NCI-H460 (cell line): ENCODE measurements at places on chromosomes 1 and 21.
A peak's percentile ranks its signal among the peaks of the same experiment; 100 is the strongest.

GRCh38 chr1:9990944-9991343 is 6.1 kb upstream of the RBP7 start:
- DNase-seq: no peak

DNA sequence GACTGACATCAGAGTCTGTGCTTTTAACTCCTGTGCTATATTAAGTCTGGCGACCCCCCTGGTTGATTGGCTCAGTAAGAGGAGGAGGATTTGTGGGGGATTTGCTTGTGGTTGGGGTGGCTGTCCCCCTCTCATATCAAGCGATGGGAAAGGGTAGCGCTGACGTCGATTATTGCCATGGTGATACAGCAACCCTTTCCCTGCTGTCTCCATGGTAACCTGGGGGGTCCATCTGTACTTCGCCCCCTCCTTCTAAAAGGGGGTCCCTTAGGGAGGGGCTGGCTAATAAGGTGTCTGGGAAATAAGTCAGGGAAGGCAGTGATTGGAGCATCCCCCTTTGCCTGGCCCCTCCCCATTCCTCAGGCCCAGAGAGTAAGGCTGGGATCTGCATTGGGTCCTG is 4.7 kb downstream of the FAM229A start:
- no peak for DNase-seq

DNA sequence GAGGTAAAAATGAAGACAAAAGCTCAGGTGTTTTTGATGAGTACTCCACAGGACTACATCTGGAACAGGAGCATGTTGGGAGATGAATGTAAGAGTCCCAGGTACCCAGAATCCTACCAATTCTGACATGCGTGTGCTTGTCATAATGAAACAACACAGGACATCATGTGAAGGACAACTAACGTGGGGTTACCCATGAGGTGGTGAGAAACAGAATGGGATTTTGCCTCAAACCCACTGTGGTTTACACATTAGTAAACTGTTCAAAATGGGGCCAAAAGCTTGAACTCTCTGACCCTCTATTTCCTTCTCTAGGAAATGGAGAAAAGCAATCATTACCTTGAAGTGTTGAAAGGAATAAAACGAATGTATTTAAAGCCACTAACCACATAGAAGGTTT is 266.2 kb downstream of the RGS7 start:
- no peak for DNase-seq

DNA sequence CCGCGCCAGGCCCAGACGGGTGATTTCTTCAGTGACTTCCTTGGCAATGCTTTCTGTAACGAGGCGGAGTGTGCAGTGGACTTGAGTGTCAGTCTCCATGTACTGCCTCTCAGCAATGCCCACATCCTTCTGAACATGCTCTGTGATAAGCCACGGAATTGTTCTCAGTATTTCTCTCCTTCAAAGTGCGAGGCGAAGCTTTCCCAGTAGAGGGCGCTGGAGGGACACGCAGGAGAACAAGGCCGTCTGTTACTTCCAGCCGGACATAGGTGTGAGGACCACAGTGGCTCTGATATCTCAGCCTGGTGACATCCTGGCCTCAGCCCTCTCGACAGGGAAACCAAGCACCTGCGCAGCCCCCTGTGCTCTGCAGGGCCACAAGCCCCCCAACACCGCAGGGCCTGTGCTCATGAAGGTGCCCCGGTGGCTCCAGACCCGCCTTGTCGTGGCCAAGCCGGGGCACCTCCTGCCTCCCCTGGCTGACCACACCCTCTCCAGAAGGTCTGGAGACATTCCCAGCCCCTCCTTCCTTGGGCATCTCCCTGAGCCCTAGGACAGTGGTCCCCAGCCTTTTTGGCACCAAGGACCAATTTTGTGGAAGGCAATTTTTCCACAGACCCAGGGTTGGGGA is 46.1 kb upstream of the BACE2 start:
- DNase-seq: peak; percentile 77

DNA sequence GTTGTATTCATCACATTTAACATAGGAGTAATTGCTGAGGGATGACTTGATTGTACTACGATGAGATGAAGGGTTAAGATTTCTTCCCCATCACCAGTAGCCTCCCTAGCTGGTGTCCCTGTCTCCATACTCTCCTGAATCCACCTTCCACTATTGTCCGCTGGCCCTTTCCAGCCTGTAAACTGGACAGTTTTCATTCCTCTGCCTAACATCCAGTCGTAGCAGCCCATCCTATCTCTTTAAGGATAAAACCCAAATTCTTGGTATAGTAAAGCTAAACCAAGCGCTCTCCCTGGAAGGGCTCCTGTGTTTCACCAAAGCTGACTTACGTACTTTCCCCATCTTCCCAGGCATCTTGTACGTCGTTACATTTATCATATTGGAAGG is 670 bp downstream of the COX20 start:
- peak; percentile 40 for DNase-seq

GRCh38 chr1:160097151-160097910 is 1.1 kb downstream of the IGSF8 start:
- DNase-seq: no peak

GRCh38 chr1:154967331-154967950 is 3.1 kb downstream of the SHC1 start:
- DNase-seq: no peak

DNA sequence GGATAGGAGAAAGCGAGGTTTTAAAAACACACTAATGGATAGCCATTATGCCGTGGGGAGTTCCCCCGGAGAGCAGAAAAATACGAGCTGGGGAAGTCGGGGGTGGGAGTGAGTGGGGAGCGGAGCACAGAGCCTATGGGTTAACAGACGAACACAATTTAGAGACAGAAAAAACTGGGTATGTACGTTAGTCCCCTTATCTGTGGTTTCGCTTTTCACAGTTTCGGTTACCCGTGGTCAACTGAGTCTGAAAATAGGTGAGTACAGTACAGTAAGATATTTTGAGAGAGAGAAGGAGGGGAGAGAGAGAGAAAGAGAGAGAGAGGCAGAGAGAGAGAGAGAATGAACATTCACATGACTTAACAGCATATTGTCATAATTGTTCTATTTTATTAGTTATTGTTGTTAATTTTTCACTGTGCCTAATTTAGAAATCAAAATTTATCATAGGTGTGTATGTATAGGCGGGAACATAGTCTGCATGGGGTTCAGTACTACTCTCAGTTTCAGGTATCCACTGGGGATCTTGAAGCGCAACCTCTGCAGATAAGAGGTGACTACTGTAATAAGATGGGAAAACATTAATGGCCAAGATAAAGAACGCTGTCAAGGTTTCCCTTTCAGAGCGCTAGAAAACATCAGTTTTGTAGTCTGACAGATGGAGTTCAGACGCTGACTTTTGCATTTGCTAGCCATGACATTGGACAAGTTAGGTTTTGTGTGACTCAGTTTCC is 125.6 kb upstream of the LMO4 start:
- no peak for DNase-seq

- DNase-seq: no peak
Measured at GRCh38 chr21:37865156-37865555, 51.1 kb downstream of the KCNJ6 start.

- no peak for DNase-seq
Measured at GRCh38 chr1:35556484-35557117, 602 bp downstream of the KIAA0319L start.

DNA sequence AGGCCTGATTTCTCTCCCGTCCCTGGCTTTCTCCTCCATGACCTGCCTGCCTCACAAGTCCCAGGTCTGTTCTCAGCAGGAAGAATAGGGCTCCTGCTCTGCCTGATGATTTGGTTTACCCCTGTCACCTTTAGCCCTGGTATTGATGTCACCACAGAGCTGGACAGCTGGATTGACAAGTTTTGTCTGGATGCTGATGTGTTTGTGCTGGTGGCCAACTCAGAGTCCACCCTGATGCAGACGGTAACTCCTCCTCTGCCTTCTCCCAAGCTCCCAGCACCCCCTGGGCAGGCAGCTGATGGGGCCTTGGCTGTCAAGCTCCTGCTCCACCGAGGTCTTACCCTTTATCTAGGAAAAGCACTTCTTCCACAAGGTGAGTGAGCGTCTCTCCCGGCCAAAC is 18.4 kb downstream of the MFN2 start:
- DNase-seq: no peak

DNA sequence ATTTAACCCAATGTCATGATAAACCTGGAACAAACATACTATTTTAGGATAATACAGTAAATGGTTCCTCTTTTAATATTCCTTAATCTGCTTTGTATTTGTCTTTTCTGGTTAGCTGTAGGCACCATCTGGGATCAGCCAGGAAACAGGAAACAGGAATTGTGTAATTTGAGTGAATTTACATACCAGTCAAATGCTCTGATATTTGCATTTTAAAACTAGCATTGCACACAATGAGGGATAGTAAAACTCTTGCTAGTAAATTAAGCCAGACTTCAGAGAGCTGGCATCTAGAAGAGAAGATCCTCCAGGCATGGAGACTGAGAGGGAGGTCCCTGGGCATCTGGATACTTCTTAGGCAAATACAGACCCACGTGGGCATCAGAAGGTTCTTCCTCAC is 103.5 kb downstream of the HMCN1 start:
- no peak for DNase-seq

GRCh38 chr1:3126756-3127678 is 58.0 kb downstream of the PRDM16 start:
- DNase-seq: no peak

DNA sequence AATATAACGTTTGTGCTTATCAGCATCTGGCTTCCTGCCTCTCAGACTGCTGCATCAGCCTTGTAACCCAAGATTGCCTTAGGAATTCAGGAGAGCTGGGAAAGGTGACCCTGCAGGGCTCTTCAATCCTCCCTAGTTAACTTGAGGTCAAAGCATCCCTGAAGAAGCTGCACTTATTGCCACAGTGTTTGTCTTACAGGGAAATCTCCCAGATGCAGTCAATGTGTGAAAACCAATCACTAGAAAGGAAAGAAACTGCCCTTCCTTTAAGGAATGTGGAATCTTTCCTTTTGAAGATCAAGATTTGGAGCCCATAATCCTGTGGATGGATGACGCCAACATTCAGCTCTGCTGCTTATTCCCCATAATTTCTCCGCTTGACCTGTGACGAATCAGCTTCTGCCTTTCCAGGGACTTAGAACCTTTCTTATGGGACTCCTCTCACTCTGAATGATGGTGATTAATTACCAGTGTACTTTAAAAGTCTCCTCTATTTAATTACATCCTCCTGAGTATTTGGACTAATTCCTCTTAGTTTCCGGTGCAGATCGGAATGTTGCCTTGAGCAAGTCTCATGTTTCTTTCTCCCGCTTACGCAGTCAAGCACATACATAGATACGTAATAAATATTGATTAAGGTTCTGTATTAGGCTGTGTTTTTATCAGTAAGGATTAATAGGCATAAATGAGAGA is 14.4 kb downstream of the ADAMTS5 start:
- no peak for DNase-seq

GRCh38 chr21:45457161-45457831 is 52.3 kb downstream of the COL18A1 start:
- DNase-seq: no peak

GRCh38 chr1:38273196-38273804 is 226.7 kb upstream of the POU3F1 start:
- DNase-seq: no peak

GRCh38 chr1:51897699-51898031 is 19.1 kb upstream of the NRDC start:
- peak; percentile 64 for DNase-seq

GRCh38 chr1:56045062-56045461 is 534.3 kb downstream of the PLPP3 start:
- DNase-seq: no peak
